ENCODE measurements at places on chromosomes 5 and 9. TPM values are rescaled to one million over a fixed set of nuclear protein-coding genes. Genes with fewer than 3 reads are reported as not detected.

Gene ACTBL2
- total RNA-seq = not detected

DNA sequence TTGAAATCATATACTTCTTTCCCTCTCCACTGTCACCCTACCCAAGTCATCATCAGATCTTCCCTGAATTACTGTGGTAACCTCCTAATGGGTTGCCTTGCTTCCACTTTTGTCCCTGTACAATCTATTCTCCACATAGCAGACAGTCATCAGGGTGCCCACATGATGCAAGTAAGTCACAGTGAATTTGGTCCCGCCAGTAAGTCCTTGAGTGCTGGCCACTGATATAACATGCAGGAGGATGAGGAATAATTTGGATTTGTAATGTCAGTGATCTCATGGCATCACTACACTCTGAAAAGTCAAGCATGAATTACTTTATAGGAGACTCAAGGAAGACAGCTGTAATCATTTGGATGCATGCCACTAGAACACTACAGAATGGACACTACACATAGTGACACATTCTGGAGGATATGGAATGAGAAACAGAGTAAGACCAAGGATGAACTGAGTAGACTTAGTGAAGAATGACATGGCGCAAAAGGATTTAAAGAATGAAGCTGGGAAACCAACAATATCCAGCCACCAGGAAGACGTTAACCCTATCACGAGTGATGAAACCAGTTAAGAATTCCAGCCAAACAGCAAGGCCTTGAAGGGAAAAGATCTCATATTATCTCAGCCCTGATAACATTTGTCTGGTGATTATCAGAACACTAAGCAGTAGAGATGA lies 28.6 kb downstream of the MARCHF3 start:
- no peaks in the 10 kb centered on the region for H3K36me3 ChIP-seq
- H3K4me1 ChIP-seq = no peaks in the 10 kb centered on the region
- H3K27me3 ChIP-seq = no peaks in the 10 kb centered on the region
- no peak overlapping the region for H3K4me3 ChIP-seq
- no peak overlapping the region for H3K27ac ChIP-seq
- DNase-seq = no peak

- DNase-seq = no peak
- H3K4me3 ChIP-seq = no peak overlapping the region
- H3K4me1 ChIP-seq = no peaks in the 10 kb centered on the region
- H3K27me3 ChIP-seq = no peaks in the 10 kb centered on the region
- no peaks in the 10 kb centered on the region for H3K36me3 ChIP-seq
- H3K27ac ChIP-seq = no peak overlapping the region
Measured at GRCh38 chr5:123876276-123876790, 364.4 kb downstream of the CSNK1G3 start.

DNA sequence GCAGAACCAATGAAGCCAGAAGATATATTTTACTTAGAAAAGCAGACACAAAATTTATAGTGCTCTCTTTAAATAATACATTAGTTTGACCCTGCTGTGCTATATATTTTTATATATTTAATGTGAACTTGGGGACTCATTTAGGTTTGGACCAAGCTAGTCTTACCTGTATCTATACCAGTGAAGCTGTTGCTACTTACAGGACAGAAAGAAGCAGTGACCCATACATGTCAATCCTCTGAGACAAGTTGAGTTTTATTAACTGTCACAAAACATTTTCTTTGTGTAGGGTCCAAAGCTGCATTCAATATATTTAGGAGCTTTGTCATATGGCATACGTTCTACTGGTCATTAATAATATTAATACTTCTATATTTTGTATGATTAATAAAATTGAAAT lies 327.7 kb upstream of the NUDT12 start:
- H3K4me3 ChIP-seq = no peak overlapping the region
- H3K27me3 ChIP-seq = no peaks in the 10 kb centered on the region
- no peak for DNase-seq
- no peaks in the 10 kb centered on the region for H3K36me3 ChIP-seq

Gene CBY3
- 0.19 TPM for total RNA-seq

Gene MRPL22
- 45.9 TPM for total RNA-seq

GRCh38 chr5:136005476-136005875 lies 23.3 kb upstream of the TGFBI start:
- H3K27me3 ChIP-seq = no peaks in the 10 kb centered on the region
- H3K4me1 ChIP-seq = no peaks in the 10 kb centered on the region
- no peak overlapping the region for H3K27ac ChIP-seq
- H3K36me3 ChIP-seq = no peaks in the 10 kb centered on the region

DNA sequence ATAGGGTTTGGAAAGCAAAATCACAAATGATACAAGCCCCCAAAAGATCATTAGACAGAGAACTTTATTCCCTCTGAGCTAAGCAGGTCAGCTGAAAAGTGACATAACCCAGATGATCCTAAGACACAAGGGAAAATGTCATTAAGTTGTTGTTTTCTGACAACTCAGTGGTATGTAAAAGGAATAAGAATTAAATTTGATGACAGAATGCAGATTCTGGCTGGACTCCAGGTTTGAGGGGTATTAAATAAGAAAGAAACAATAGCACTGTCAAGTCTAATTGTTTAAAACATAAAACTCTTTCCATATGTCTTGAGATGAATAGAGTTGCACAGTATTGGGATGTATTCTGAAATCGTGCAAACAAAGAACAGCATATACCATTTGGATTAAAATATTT lies 429.9 kb downstream of the CAAP1 start:
- no peak overlapping the region for H3K27ac ChIP-seq
- H3K4me3 ChIP-seq = no peak overlapping the region
- H3K4me1 ChIP-seq = no peaks in the 10 kb centered on the region
- H3K36me3 ChIP-seq = no peaks in the 10 kb centered on the region
- H3K27me3 ChIP-seq = no peaks in the 10 kb centered on the region
- DNase-seq = no peak

Gene LVRN
- total RNA-seq = 0.14 TPM

Gene LOX
- 0.66 TPM for total RNA-seq

Gene FAM221B
- under 0.01 TPM for total RNA-seq

DNA sequence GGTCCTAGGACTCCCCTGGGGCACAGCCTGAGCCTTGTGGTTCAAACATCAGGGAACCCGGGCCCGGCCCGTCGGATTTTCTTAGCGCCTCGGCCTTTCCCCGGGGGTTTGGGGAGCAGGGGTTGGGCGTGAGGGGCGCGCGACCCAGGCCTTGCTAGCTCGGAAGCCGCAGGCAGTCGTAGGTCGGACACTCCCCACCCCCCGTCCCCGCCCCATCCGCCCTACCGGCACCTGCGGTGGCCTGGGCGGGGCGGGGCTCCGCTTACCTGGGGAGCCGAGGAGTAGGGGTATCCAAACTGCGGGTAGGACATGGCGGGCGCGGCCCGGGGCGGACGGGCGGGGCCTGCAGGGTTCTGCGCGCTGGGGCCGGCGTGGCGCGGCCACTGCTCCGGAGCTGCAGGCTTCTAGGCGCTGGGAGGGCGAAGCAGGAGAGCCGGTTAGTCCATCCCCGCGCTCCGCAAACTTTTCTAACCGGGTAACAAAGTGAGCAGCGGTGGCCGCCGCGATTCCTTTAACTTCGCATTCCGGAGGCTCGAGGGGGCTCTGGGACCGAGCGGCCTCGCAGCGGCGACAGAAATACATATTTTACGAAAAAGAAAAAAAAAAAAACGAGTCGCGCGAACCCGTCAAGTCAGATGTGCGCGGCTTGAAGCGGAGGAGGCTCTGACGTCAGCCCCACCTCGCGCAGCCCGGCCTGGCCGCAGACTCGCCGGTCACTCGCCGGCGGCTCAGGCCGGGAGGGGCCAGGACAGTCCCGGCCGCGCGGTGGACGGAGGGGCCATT lies at the start of gene IRX4:
Gene IRX4 (minus strand): TSS at position 589 of the 783 bp plus-strand sequence. CDS start 278 bp downstream, at position 311.
- peaks cover 97% of the 10 kb centered on the region for H3K27me3 ChIP-seq
- no peak for DNase-seq
- H3K27ac ChIP-seq = no peak within 1 kb of the TSS
- no peak within 1 kb of the TSS for H3K4me3 ChIP-seq
